Activated naive CD4-positive, alpha-beta T cell treated with anti-CD3 and anti-CD28 coated beads, Interleukin-2, amount 10 ng/mL, durations not matched to agents 5 hours and 36 hours (primary cell): ENCODE measurements at places on chromosomes 2 and 18. TPM values are rescaled to one million over a fixed set of nuclear protein-coding genes. Genes with fewer than 3 reads are reported as not detected.

C2orf66 gene
- total RNA-seq: 0.28 TPM

RNU2-63P gene
- total RNA-seq: 13.6 TPM

AQP12B gene
- not detected for total RNA-seq

CABLES1 gene
- 2.1 TPM for total RNA-seq

GCG gene
- total RNA-seq: not detected

C18orf54 gene
- total RNA-seq: 7.1 TPM

RTN4 gene
- total RNA-seq: 73.3 TPM

BCS1L gene
- total RNA-seq: 39.7 TPM
